ENCODE measurements at places on chromosomes 13 and 19.

DNA sequence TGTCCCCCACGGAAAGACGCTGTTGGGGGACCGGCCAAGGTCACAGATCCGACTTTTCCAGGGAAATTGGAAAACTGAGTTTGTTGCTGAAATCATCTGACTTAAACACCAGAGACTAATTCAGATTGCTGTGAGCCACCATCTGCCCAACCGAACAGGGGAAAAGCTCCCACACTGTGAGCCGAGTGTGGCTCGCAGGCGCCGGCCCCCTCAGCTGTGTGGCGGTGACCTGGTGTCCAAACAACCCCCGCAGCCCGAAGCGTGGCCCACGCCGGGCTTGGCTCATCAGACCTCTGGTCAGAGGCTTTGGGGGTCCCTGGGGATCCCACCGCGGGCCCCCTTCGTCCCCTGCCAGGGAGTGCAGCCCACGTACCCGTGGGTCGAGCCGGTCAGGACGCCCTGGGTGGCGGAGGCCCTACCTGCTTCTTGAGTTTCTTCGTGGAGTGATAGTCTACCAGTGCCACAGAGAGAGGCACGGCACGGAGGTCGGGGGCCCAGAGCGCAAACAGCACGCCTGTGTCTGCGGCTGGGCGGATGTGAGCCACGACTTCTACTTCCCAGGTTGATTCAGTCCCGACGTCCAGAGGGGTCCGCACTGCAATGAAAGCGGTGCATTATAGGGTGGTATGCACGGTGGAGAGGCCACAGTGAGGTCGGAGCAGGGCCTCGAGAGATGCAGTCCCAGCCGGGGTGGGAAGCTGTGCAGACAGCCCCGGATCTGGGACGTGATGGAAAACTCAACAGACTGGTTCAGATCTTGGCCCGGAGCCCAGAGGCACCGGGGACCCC, 40.7 kb downstream of the GAS6 start:
- no peak for DNase-seq

DNA sequence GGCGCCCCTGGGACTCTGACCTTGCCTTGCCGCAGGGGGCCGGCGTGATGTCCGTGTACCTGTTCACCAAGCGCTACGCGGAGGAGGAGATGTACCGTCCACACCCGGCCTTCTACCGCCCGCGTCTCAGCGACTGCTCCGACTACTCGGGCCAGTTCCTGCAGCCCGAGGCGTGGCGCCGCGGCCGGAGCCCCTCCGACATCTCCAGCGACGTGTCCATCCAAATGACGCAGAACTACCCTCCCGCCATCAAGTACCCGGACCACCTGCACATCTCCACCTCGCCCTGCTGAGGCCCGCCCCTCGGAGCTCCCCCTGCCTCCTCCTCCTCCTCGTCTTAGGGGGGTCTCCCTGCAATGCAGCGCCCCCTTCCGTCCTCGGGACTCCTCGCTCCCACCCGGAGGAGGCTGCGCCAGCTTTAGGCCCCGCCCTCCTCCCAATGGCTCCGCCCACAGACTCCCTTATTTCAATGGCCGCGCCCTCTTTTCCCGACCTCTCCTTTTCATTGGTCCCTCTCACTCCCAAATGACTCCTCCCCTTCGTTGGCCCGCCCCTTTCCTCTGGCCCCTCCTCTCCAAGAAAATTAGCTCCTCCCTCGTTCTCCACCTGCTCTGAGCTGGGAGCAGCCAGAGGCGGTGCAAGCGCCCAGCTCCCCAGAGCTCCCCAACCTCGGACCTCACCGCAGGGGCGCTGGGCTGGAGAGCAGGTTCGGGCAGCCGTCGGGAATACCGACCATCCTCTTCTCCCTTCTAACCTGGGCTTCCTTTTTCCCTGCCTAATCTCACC, 20.5 kb upstream of the CACNG8 start:
- DNase-seq, result no peak

GRCh38 chr19:46202872-46203860, 26.4 kb upstream of the IGFL1 start:
- no peak for DNase-seq

- DNase-seq, result no peak
Measured at GRCh38 chr13:20993211-20993610, 68.2 kb downstream of the LATS2 start.

DNA sequence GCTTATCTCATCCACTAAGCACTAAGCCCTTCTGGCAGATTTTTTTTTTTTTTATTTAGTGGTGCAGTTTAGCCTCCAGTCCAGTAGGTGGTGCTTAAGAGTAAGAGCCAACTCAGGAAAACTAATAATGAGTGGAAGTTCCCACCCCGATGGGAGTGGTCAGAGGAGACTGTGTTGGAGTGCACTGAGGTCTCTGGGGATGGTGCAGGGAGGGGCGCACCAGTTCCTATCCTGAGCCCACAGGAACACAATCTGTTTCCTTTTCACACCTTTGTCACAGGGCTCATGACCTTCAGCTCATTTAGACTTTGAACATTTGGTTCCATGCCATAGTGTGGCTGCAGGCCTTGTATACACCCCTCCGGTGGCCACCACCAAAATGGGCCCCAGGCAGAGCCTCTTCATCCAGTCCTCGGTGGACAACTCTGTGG, 367.4 kb downstream of the SPRY2 start:
- no peak for DNase-seq

DNA sequence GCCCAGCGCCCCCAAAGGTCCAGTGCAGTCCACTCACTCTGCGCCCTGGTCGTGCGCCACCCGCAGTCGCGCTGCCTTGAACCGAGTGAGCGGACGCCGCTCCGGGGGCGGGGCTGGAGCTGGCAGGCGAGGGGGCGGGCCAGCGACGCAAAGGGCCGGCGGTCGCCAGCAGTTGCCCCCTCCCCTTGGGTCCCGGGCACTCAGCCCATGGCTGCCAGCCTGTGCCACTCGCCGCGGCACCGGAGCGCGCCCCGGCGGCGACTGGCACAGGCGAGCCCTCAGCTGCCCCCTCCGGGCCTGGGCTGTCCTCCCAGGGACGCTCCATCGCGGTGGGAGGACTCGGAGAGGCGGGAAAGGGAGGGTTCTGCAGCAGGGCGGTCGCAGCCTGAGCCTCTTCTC, at the start of gene S1PR5:
TSS of gene S1PR5 (minus strand) at position 87 of the 399 bp plus-strand sequence. CDS start 2,436 bp downstream, outside the sequence.
- no peak for DNase-seq

GRCh38 chr13:93256998-93257397, 30.4 kb downstream of the GPC6 start:
- DNase-seq, result no peak

DNA sequence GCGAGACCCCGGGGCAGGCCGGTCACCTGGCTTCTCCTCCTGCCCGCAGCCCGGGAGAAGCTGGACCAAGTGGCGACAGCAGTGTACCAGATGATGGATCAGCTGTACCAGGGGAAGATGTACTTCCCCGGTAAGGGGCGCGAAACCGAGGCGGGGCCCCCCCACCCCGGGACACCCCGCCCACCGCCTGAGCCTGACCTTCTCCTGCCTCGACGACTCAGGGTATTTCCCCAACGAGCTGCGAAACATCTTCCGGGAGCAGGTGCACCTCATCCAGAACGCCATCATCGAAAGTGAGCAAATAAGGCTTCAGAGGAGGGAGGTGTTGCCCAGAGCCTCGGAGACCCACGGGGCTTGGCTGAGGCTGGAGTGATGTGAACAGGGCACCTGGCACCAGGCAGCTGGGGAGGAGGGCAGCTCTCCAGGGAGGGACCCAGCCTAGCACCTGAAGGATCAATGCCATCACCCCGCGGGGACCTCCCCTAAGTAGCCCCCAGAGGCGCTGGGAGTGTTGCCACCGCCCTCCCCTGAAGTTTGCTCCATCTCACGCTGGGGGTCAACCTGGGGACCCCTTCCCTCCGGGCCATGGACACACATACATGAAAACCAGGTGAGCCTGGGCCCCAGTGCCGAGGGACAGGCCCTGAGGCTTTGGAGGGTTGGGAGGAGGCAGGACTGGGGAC, 629 bp downstream of the IZUMO4 start:
- no peak for DNase-seq

DNA sequence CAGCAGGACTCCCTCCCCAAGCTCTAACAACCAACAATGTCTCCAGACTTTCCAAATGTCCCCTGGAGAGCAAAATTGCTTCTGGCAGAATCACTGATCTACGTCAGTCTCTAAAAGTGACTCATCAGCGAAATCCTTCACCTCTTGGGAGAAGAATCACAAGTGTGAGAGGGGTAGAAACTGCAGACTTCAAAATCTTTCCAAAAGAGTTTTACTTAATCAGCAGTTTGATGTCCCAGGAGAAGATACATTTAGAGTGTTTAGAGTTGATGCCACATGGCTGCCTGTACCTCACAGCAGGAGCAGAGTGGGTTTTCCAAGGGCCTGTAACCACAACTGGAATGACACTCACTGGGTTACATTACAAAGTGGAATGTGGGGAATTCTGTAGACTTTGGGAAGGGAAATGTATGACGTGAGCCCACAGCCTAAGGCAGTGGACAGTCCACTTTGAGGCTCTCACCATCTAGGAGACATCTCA, 6.2 kb upstream of the CEACAM5 start:
- no peak for DNase-seq

- no peak for DNase-seq
Measured at GRCh38 chr13:37657134-37657533, 58.6 kb upstream of the POSTN start.

DNA sequence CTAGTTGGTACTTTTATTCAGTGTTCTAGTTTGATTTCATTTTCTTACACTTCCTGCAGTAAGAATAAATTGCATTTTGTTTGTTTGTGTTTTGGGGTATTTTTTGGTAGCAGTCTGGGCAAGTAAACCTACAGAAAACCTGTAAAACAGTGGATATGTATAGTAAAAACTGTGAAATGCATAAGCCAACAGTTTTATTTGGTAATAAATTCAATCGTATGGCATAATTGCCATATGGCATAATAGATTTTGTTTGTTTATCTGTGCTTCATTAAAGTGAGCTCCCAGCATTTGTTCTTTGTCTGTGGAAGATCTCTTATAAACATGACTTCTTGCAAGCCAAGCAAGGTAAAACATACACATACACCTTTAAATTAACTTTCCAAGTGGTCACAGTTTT, 111.9 kb downstream of the PCDH9 start:
- DNase-seq, result no peak

- no peak for DNase-seq
Measured at GRCh38 chr19:6971366-6971765, 49.9 kb downstream of the MBD3L2B start.

DNA sequence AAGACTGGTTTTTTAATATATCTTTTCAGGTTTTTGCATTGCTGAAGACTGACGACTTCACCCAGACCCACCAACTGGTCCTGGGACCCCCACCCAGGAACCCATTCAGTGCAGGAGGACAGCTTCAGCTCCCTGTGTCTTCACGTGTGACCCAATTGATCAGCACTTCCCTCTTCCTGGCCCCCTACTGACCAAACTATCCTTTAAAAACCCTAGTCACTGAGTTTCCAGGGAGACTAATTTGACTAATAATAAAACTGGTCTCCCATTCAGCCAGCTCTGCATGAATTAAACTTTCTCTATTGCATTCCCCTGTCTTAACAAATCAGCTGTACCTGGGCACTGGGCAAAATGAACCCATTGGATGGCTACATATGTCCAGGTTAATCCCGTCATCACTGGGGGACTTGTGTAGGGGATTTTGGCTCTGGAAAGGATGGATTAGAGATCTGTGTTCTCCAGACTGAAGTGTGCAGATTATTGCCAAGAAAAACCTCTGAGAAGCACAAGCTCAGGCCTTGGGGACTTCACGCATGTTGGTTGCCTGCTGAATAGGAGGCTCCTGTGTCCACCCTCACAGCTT, 16.3 kb upstream of the PARP4 start:
- DNase-seq, result no peak

GRCh38 chr19:2103045-2103707, 6.5 kb downstream of the IZUMO4 start:
- no peak for DNase-seq

DNA sequence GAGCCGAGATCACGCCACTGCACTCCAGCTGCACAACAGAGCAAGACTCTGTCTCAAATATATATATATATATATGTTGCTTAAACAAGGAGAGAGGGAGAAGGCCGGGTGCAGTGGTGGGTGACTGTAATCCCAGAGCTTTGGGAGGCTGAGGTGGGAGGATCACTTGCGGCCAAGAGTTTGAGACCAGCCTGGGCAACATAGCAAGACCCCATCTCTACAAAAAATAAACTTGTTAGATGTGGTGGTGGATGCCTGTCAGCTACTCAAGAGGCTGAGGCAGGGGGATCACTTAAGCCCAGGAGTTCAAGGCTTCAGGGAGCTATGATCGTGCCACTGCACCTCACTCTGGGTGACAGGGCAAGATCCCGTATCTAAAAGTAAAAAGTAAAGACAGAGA, 5.3 kb upstream of the HSD17B14 start:
- DNase-seq, result no peak

- DNase-seq, result no peak
Measured at GRCh38 chr19:45440259-45440638, 16.5 kb upstream of the ERCC1 start.

DNA sequence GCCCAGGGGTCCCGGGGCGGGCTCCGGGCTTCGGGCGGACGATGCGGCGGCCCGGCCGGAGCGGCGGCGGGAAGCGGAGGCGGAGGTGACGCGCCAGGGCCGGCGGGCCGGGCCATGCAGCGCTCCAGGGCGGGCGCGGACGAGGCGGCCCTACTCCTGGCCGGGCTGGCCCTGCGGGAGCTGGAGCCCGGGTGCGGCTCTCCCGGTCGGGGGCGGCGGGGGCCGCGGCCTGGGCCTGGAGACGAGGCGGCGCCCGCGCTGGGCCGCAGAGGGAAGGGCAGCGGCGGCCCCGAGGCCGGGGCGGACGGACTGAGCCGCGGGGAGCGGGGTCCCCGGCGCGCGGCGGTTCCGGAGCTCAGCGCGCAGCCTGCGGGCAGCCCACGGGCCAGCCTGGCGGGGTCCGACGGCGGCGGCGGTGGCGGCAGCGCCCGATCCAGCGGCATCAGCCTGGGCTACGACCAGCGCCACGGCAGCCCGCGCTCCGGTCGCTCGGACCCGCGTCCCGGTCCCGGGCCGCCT, 362 bp downstream of the WTIP start:
- no peak for DNase-seq

GRCh38 chr19:8131517-8131916, 17.9 kb downstream of the FBN3 start:
- no peak for DNase-seq

DNA sequence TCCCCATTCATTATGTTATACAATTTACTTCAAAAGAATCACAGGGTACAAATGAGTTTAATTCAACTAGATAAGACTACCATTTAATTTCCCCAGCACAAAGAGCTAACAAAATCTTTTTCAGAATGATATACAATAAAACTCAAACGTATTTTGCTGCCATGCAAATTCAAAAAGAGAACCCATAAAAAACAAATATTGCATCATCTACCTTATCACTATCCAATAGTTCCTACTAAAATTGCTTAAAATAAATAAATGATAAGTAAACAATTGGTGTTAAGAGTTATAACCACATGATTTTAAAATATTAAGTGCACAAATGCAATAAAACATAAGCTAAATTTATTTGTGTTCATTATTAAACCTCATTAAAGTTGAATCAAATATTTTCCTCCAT, 919.4 kb downstream of the SLITRK5 start:
- no peak for DNase-seq

GRCh38 chr13:105462098-105462497, 1073.4 kb downstream of the EFNB2 start:
- no peak for DNase-seq
